Hippocampal formation (tissue), 2 donors: ENCODE measurements at places on chromosomes 3 and 15.
A peak's percentile ranks its signal among the peaks of the same experiment; 100 is the strongest.

- no peak for DNase-seq
Measured at GRCh38 chr15:58260725-58261267, 122.6 kb downstream of the AQP9 start.

GRCh38 chr3:71926616-71927015 is 141.7 kb upstream of the PROK2 start:
- no peak for DNase-seq

DNA sequence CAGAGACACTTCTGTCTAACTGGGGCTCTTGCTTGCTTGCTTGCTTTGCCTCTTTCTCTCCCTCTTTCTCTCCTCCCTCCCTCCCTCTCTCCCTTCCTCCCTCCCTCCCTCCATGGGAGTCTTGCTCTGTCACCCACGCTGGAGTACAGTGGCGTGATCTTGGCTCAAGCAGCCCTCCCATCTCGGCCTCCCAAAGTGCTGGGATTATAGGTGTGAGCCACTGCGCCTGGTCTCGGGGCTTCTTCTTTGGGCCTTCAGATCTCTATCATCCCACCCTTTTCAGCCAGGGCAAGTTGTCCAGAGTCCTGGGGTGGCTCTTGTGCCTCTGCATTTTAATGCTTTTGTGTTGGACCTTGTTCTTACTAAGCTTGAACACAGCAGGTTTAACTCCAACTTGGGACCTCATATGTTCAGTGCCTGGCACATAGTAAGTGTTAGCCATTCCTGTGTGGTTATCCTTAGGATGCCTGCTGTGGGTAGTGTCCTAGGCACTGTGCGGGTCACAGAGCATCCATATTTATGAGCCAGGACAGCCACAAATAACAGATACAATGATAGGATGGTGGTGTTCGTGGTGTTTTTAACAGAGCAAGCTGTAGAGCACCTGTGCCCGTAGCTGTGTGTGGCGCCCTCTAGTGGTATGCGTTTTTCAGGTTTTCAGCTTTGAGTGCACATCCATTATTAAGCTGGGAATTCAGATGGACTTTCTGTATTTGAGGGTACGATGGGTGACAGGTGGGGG is 75.1 kb downstream of the CCK start:
- peak; percentile 50 for DNase-seq

GRCh38 chr15:73366766-73367623 is 1.8 kb downstream of the HCN4 start:
- no peak for DNase-seq

DNA sequence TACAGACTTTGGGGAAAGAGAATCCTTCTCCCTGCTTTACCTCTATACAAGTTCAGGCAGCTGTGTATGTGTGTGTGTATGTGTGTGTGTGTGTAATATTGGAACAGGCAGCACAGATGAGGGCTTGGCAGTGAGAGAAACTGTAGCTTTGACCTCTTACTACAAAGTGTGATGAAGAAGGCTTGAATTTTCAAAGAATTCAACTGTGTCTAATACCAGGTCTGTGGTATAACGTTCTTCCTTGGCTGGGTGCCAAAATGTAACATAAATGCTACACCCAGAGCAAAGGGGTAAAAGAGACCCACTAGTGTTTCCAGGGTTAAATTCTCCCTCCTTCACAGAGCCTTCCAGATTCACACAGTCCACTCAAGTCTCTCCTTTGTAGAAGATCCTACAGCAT is 51.1 kb downstream of the CHST2 start:
- no peak for DNase-seq

DNA sequence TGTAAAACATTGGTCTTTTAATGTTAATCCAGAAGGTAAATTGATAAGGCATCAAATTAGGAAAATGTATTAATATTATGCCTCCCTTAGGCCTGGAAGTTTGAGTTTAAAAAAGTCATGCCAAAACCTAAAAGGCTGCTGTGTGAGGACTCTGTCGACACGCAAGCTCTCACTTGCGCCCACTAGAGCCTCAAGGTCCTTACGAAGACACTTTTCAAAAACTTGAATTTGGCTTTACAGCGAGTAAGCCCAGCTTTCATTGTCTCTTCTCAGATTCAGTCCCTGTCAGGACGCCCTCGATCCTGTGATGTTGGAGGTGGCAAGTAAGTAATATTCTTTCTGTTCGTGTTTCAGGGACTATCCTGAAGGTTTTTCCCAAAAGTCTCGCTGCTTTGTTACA is 89.7 kb downstream of the CRTC3 start:
- DNase-seq, result no peak

DNA sequence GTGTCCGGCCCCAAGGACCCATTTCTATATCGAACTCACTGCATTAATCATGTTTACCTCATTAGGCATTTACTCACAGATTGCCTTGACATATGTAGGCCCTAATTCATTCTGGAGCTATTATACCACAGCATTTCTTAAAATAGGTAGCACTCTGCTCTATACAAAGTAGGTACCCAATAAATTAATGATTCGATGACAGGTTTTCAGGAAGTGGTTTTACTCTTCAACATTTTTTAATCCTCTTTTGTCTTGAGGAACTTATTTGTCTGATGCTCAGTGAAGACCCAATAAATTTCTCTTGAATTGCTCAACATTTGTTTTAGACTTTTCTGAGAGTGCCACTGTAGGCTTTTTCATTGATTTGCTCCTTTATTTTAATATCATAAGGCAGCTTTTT is 12.1 kb downstream of the TGFBR2 start:
- no peak for DNase-seq

DNA sequence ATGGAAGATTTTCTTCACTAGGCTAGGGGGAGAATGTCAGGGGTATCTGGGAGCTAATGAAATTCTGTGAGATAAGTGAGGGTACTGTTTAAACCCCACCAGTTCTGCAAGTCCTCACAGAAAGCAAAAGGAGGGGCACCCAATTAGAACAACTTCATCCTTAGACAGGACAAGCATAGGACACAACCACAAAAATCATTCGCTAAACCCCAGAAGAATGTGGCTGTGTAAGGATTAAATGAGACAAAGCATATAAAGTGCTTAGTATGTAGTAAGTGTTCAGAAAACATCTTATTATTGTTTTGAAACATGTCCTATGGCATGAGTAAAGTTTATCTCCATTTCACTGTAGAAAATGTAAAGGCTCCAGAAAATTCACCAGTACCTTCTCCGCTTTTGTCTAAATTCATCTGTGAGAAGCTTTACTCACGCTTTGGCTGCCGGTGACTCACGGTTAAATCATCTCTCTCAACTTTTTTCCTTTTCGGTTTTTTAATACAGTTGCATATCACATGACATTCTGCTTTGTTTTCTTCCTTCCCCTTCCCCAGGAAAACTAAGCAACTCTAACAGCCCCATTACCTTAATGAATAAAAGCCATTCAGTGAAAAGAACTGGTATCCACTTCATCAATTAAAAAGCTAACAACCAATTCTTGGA is 1.7 kb downstream of the CLRN1 start:
- DNase-seq, result no peak

GRCh38 chr3:71487418-71487817 is 96.1 kb downstream of the FOXP1 start:
- DNase-seq, result no peak

- no peak for DNase-seq
Measured at GRCh38 chr3:178137206-178137605, 399.0 kb upstream of the KCNMB2 start.

DNA sequence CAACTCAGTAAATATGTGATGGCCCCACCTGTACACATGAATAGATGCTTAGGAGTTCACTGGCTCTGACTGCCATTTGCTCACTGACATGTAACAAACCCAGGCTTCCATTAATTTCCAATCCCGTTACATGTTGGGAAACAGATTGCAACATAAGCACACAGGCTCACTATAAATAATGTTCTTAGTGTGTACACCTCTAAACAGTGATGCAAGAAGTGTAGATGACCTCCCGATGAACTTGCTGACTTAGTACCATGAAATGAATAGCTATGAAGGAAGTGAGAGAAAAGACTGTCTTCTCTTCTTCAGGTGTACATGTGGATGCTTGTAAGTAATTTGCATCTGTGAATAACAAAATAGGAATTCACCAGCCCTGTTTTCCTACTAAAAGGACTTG is 21.4 kb upstream of the FSIP1 start:
- DNase-seq, result no peak

DNA sequence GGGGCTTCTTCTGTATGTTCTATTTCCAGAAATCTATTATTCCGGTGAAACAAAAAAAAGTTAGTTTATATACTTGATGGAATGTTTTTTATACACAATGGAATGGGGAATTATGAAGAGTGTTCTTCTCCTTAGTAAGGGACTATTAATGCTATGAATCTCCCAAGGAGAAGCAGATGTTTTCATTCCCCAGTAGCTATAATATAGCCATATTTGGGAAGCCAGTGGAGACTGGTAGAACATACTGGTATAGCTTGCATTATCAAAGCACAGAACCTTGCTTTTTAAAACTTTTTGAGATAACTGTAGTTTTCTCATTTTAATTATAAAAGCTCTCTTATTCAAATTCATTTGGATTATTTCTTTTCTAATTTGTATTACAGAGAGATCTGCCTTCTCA is 38.3 kb downstream of the ADGRG7 start:
- no peak for DNase-seq

GRCh38 chr3:186516646-186517045 is 27.5 kb downstream of the CRYGS start:
- DNase-seq, result no peak

- no peak for DNase-seq
Measured at GRCh38 chr15:74840851-74841775, 1.8 kb downstream of the ULK3 start.

DNA sequence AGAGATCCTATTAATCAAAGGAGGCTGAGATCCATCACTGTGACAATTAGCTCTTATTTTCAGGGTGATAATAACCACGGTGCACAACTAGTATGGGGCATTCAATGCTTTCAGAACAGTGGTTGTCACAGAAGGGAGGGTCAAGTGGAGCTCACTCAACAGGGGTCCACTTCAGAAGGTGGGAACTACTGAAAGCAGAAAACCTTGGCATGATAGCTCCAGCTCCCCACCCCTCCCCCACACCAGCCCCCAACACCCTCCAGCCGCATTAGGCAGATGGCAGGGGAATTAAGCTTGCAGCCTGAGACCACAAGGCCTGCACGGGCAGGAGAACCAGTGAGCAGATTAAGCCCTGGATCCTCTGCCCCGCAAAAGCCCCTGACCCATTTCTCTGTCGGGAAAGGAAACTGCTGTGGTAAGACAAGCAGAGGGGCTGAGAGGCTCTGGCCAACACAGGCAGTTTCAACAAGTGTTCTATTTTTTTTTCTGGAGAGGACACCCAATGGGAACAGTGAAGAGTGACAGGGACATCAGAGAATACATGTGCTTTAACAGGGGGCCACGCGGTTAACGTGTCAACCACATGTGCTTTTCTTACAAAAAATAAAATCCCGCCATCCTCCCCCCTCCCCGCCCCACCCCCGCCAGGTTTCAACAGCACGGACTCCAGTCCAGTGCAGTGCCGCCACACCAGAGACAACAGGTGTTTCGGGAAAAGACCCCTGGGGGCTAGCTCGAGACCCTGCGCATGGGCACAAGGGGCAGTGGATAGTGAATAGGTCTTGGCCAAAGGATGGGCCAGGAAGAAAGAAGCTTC is 997 bp downstream of the FYCO1 start:
- no peak for DNase-seq

- DNase-seq, result peak; percentile 17
Measured at GRCh38 chr3:5297895-5298294, 110.4 kb downstream of the EDEM1 start.

GRCh38 chr15:63211549-63211948 is 22.1 kb downstream of the RAB8B start:
- no peak for DNase-seq

DNA sequence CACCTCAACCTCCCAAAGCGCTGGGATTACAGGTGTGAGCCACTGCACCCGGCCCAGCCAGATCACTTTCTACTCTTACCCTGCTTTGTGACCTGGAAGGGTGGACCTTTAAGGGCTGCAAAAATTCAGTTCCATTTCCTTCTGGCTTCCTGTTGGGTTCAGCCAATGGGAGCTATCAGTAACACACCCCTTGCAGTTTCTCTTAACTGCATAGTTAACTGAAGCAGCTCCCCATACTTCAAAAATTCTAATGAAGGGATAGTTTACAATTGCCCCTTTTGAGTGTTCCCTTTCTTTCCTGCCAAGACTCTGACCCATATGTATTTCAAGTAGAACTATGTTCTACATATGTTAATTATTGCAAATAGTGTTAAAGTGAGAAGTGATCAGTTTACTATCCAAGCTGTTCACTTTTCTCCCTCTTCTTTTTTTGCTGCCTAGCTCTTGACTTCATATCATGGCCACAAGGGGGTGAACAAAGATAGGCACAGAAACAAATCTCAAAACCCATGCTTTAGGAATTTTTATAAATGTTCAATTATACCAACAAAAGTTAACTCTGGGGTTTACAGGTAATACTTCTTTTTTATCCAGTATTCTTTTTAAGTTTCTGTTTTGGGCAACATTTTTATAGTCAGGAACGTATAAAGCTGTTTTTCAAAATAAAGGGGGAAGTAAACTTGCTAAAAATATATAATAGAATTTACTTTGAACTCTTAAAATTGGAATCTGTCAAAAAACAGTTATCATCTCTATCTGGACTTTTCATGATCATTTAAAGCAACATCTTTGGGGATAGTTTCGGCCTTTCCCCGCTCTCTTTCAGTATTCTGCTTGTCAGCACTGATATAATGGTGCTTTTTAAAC is 8.1 kb downstream of the PGBD4 start:
- DNase-seq, result no peak
